Activated CD8-positive, alpha-beta memory T cell treated with anti-CD3 and anti-CD28 coated beads for 48 hours (primary cell): ENCODE measurements at places on chromosomes 11 and 22.

DNA sequence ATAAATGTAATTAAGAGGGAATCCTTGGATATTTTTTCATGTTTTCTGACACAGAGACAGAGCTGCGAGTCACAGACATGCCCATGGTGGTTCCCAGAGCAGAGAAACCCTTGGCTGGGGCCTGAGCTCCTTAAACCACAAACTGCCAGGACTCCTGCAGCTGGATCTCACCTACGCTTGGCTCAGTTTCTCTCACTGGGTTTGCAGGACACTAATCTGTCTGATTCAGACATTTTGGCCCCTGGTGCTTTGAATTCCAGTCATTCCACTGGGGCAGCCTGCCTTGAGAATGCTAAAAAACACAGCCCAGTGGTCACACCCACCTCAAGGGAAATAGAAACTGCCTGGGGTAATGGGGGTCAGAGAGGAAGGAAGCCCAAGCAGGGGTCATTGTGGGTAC is 122.6 kb downstream of the CCDC81 start:
- no peak for DNase-seq

DNA sequence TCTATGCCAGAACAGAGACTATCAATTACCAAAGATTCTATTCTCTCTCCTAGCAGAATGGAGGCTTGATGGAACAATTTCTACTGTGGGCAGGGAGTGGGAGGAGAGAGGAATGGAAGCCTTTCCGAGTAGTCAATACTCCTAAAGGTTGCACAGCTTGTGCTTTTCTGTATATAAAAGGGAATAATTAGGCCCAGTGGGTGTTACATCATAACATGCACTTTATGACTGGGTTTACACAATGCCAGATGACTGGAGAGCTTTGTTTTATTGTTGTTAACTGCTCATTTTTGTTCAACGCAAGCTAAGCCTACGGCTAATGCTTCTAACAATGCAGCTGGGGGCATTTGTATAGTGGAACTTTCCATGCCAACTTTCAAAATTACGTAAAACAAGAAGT is 2237.9 kb upstream of the RAG2 start:
- no peak for DNase-seq

DNA sequence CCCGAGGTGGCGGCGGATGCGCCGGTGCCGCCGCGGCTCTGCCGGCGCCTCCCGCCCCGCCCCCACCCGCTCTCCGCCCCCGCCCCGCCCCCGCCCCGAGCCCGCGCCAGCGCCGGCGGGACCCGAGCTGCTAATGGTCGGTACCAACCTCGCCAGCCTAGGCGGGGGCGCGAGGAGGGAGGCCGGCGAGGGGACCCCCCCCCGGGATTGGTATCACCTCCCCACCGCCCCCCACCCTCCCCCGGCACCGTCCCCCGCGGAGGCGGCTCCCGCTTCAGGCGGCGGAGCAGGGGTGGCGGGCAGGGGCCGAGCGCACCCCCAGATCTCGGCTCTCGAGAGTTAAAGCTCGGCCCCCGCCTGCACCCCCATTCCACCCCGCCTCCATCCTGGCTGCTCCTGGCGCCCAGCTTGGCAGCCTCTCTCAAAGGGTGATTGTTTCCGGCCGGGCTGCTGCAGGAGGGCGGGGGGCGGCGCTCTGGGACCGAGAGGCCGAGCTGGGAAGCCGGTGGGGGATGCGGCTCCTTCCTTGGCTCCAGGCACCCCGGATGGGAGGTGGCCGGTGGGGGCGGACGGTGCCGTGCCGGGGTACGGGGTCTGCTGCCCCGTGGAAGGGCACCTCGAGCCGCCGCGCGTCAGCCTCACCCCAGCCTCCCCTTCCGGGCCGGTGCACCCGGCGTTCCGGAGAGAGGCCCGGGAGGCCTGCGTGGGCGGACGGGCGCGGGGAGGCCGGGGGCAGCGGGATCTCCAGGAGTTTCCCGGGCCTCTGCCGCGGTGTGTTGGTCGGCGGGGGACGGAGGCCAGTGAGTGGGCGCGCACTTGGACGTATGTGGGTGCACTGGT is at the start of gene B3GAT1:
Gene B3GAT1 (minus strand): TSS at position 40 of the 840 bp plus-strand sequence. CDS start 24,583 bp downstream, outside the sequence.
- no peak for DNase-seq

- DNase-seq, result no peak
Measured at GRCh38 chr11:93614173-93614722, 47.2 kb upstream of the CEP295 start.

DNA sequence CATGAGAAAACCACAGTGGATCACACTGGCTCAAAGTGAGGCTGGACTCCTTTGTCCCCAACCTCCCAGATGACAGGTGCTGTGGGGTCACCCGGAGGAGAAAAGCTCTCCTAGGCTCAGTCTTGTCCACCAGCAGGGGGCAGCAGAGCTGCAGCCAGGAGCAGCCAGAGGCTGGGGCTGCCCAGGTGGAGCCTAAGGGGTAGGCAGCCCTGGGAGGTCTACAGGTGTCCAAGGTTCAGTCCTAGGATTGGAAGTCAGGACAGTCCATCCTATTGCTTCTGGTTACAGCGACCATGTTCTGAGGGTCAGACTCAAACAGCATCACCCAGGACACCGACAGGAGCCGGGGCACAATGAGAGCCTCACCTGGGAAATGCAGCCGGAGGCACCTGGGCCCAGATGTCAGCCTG is 77.6 kb upstream of the IGLL5 start:
- DNase-seq, result peak; percentile 22

DNA sequence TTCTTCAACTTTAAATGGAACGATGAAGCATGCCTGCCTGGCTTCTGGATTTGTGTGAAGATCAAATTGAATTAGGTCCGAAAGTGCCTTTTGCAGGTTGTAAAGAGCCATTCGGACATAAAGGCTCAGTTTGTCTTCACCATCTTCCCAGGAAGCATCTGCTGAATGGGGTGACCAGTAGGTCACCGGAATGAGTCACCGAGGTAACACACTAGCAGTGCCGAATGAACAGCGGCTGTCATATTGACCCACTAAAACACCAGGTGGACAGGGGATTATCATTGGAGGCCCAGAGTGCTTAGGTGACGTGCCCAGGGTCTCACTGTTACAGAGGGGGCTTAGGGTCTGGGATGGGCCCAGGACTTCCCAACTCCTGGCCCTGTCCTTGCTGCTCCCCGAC is 43.1 kb upstream of the MYH9 start:
- DNase-seq, result no peak

DNA sequence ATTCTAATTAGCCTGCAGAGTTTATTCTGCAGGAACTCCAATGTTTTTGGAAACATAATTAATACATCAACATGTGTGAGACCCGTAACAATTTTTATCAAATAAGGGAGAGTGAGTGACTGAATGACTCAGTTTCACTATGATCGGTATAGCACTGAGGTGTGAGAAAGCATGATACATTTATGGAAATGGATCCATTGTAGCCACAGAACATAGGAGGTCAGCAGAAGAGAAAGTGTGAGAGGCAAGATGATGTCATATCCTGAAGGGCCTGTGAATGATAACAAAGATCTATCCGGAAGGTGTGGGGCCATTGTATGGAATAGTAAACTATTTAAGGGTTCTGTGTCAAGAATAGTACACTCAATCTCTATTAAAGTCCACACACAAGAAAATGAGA is 1406.1 kb upstream of the TENM4 start:
- DNase-seq, result no peak

- DNase-seq, result no peak
Measured at GRCh38 chr22:42114721-42115120, 15.9 kb downstream of the CYP2D6 start.

- DNase-seq, result no peak
Measured at GRCh38 chr11:63764340-63764678, 4.3 kb downstream of the ZFTA start.

DNA sequence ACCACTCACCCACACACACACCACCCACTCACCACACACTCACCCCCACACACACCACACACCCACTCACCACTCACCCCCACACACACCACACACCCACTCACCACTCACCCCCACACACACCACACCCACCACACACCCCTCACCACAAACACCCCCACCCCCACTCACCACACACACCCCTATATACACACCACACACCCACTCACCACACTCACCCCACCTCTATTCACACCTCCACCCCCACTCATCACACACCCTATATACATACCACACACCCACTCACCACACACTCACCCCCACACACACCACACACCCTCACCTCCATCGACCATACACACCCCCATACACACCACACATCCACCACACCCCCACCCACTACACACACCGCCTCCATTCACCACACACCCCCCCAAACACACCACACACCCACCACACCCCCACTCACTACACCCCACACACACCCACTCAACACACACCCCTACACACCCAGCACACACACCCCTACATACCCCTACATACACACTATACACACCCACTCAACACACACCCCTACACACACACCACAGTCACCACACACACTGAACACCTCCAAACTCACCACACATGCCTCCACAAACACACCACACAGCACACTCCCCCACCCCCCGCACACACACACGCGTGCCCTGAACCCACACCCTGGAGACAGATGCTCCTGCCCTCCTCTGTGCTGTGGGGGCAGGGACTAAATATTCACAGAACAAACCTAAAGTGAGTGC is 19.0 kb upstream of the TTLL12 start:
- no peak for DNase-seq

- DNase-seq, result no peak
Measured at GRCh38 chr11:23725752-23726151, 771.1 kb upstream of the LUZP2 start.

GRCh38 chr11:117178210-117179034 is at the start of gene SIDT2:
Gene SIDT2, plus strand, starts transcription at chr11:117178743. Its CDS starts 521 bp downstream, at chr11:117179264.
- peak; percentile 74 for DNase-seq

DNA sequence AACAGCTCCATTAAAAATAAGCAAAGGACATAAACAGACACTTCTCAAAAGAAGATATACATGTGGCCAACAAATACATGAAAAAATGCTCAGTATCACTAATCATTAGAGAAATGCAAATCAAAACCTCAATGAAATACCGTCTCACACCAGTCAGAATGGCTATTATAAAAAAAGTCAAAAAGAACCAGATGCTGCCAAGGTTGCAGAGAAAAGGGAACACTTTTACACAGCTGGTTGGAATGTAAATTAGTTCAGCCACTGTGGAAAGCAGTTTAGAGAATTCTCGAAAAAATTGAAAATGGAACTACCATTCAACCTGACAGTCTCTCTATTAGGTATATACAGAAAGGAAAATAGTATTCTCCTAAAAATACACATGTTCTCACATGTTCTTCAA is 102.4 kb upstream of the FIBIN start:
- DNase-seq, result no peak

DNA sequence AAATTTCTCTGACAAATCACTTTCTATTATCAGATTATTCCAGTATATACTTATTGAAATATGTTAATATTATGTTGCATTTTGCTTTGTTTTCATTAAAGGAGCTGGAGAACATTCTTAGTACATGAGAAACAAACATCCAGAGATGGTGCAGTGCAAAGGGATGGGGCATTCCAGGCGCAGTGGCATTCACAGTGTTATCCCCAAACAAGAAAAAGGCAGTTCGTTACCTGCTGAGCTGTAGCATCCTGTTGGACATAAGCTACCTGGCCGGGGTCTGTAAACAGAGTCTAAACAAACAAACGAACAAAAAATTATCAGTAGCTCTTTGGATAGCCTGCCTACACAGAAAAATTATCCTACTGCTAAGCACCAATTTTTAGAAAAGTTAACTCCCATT is 47.4 kb downstream of the PRDM10 start:
- no peak for DNase-seq

DNA sequence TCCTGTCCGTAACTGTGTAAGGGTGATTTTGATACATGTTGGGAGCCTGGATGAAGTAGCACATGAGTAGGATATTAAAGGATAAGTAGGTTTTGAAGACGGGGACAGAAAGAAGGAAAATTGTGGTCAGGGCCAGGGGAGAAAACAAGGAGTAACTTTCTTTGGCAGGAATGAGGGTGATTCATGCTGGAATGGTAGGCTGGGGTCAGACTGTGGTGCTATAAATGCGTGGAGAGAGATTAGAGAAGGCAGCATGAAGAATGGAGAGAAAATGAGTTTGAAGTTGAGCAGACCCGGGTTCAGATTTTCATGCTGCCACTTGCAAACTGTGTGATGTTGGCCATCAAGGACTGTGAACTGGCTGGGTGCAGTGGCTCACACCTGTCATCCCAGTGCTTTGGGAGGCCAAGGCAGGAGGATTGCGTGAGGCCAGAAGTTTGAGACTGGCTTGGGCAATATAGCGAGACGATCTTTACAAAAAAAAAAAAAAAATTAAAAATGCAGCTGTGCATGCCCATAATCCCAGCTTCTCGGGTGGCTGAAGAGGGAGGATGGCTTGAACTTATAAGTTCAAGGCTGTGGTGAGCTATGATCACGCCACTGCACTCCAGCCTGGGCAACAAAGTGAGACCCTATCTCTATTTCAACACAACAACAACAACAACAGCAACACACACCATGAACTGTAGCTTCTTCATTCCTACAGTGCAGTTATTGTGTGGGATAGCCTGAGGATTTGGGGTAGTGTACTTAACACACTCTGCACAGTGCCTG is 22.3 kb downstream of the ZBTB16 start:
- no peak for DNase-seq

DNA sequence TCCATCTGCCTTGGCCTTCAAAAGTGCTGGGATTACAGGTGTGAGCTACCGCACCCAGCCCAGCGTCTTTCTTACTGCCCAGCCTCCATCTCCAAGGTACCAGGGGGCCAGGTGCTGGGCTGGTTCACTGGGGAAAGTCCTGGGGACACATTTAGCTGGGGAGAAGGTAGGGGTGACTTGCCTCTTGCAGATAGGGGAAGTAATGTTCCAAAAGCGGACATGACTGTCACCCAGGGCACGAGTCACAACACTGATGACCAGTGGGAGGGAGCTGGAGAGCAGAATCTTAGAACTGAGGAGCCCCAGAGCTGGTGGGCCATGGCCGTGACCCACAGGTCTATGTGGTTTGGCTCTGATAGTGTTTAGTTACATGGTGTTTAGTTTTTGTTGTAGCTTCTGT is 2.4 kb upstream of the SLC15A3 start:
- no peak for DNase-seq

- peak; percentile 62 for DNase-seq
Measured at GRCh38 chr22:21045585-21046294, at the start of gene LRRC74B. Gene LRRC74B, plus strand, starts transcription at chr22:21045946. Its CDS starts 41 bp downstream, at chr22:21045987.

DNA sequence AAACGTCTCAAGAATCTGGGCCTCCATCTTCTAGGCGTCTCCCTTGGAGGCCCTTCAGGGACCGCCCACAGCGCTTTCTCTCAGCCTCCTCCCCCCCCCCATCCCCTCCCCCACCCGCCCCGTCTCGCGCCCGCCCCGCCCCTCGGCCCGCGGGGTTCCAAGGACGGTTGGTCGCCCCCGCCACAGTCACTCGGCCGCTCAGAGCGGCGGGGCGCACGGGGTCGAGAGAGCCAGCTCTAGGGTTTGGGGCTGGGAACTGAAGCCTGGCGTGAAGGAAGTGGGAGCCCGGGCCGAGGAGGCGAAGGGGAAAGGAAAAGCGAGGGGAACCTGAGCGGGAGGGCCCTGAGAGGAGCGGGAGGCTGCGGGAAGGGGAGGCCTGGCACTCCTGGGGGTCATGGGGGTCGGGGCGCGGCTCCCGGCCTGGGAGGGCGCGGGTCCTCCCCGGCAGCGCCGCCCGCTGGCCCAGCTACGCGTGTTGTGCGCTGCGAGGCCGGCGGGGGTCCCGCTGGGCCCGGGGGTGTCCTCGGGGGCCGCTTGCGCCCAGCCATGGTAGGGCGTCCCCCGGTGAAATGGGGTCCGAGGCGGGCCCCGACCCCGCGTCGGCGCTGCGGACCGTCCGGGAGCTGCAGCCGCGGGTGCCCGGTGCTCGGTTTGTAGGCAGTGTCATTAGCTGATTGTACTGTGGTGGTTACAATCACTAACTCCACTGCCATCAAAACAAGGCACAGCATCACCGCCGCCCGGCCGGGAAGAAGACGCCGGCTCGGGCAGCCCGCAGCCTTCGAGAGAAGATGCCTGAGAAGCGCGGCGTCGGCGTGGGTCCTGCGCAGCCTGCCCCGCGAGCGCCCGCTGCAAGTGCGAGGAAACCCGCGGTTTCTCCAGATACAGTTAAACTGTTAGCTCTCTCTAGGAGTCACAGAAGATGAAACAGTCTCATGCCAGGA is at the start of gene BTG4:
Gene BTG4 (minus strand): TSS at position 91 of the 944 bp plus-strand sequence. CDS start 13,610 bp downstream, outside the sequence.
- DNase-seq, result no peak
